ENCODE measurements at places on chromosomes 2 and 18.

DNA sequence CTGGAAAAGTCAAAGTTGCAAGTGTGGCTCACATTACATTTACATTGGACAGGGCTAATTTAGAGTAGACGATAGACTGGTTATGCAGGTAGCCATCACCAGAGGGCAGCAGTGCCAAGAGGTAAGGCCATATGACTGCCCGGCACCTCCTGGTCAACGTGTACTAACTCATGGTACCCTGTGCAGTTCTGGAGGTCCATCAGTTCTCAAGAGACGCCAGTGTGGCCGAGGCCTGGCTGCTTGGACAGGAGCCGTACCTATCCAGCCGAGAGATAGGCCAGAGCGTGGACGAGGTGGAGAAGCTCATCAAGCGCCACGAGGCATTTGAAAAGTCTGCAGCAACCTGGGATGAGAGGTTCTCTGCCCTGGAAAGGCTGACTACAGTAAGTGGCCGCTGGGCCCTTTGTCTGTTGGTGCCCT, 65.8 kb upstream of the EML6 start:
- no peak for DNase-seq

DNA sequence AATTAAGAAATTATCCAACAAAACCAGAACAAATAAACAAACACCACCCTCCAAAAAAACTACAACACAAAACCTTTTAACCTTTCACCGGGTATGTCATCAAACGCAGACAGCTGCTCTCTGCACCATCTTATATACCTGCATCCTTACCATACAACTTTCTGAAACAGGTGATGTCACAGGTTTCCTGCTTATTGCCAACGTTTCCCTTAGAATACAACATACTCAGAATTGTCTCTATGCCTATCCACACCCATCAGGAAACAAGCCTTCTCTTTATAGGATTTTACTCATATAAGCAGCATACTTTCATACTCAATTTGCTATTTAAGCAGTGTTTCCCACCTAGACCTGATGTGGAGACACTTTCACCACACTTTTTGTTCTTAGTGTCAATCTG, 181.0 kb downstream of the DYM start:
- DNase-seq = no peak

DNA sequence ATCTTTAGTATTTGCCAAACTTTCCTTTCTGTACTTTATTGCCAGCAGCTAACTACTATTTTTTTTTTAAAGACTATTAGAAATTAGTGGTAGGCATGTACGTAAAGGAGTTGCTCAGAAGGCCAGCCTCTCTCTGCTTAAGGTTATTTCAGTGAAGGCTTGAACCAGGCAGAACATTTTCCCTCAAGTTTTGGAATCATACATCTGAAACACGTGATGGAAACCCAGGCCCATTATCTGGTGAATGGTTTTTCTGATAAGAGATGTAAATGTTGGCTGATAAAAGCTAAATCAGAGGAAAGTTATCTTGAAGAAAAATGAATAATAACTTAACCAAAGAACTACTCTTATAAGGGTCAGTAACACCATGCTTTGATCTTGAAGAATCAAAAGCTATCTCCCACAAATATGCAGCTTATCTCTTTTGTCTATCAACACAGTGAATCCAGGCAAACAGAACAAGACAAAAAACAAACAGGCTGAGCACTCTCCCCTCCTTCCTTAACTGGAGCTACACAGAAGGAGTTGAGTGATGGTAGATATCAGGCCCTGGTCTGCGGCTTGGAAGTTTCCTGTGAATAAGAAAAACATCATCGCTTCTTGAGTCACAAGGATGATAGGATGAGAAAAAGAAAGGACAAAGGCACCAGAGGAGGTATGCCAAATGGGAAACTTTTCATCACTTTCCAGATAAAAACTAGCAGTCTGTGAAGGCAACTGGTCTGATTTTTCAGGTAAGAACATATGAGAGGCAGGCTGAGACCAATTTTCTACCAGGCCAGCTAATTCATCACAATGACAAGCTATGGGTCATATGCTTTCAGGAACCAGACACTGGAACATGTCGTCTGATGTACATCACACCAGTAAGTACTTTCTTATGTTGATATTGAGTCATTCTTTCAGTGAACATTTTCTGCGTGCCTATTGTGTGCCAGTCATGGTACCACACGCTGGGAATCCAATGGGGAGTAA, 88.4 kb upstream of the STK17B start:
- no peak for DNase-seq

GRCh38 chr2:126975671-126976655, 77.3 kb downstream of the TEX51 start:
- no peak for DNase-seq

DNA sequence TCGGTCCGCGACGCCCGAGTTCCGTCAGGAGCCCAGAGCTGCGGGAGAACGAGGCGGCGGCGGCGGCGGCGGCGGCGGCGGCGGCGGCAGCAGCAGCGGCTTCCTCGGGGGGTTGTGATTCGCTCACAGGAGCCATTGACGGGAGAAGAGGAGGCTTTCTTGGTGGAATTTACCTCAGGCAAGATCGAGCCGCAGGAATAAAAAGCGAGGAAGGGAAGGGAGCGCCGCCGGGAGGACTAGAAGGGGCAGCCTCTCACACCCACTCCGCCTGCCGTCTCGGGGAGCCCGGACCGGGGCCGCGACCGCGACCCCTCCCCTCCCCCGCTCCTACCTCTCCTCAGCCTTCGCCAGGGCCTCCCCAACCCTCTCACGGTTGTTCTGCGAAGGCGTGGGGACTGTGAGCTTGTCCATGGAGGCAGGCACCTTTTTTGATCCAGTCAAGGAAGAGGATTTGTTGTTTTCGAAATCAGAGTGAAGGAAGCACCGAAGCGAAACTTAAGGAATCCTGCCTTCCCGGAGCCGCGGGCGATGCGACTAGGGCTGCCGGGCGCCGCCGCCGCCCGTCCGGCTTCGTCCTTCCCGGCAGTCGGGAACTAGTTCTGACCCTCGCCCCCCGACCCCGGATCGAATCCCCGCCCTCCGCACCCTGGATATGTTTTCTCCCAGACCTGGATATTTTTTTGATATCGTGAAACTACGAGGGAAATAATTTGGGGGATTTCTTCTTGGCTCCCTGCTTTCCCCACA, 506 bp downstream of the BMPR2 start:
- DNase-seq = peak; percentile 25

GRCh38 chr2:174615871-174616436, 18.4 kb upstream of the WIPF1 start:
- no peak for DNase-seq

- no peak for DNase-seq
Measured at GRCh38 chr2:215063526-215063925, 74.9 kb downstream of the ABCA12 start.

DNA sequence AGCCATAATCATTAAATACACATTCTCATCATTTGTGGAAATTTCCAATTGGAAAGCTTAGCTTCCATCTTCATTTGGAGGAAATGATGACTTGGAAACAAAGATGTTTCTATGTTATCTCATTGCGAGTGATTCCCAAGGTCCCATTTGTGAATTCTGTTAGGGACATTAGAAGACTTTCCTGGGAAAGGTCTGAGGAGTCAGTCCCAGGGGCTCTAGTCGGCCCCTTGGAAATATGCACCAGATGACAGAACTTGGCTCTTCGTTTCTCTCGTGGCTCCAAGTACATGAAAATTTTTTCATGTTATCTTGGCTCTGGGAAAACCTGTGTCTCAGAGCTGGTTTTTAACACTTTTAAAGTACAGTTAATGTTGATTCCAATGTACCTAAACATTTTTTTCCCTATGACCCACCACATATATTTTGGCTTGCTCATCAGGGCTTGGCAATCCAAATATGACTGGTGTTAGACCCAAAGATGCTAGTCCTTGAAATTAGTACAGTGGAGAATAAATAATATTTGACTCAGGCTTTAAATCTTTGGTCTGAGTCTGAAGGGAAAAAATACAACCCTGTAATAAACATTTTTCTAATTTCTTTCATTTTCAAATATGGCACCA, 15.4 kb upstream of the CAVIN2 start:
- no peak for DNase-seq

DNA sequence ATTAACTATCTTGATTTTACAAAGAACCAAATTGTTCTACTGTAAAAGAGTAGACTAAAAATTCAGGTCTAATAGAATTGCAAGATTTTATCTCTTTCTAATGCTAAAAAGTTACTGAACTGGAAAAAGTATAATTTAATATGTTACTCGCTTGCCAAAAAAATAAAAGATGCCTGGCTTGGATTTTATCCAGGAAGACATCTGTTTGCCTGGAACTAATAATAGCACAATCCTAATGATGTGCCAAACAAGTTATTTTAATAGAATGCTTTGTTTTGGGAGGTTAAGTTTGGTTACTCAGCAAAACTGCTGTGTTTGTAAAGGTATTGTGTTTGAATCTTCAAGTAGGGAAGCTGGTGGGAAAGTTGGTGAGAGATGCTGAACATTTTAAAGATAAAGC, 19.4 kb upstream of the ZSWIM2 start:
- DNase-seq = no peak

GRCh38 chr2:174617718-174618117, 20.1 kb upstream of the WIPF1 start:
- DNase-seq = no peak

DNA sequence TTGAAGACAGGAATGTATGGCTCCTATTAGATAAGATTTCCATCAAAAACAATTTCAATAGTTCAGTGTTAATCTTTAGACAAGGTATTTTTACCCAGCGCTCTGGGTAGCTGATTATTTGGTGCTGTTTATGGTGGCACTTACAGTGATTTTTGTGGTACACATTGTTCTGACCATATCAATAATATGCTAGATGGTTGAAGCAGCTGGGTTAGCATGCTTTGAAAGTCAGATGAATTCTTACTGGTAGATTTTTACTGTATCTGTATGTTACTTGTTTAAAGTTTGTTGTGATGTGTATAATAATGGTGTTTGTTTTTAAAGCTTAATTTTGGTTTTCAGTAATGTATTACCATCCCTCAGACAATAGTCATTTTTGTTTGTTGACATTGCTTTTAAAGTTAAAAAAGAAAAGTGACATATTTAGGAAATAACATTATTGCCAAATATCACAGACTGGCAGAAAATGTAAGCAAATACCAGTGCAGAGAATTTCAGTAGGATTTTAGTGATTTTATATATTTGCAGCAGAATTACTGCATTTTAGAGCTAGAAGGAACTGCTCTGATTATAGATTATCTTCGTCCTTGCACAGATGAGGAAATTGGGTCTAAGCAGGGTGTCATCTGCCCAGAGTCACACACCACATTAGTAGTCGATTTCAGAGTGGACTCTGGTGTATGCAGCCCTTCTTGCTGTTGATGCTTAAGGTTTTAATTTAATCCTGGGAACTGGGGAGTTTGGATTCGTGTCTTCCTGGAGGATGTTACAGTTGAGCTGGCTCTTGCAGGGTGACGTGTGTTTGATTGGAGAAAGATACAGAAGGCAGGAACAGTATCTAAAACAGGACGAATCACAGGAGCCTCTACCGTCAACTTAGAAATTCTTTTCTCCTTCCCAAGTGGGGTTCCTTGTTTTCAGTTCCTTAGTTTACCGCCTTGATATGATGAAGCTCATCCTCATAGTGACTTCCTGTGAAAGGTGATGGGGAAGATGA, 6.6 kb downstream of the SOCS6 start:
- no peak for DNase-seq

DNA sequence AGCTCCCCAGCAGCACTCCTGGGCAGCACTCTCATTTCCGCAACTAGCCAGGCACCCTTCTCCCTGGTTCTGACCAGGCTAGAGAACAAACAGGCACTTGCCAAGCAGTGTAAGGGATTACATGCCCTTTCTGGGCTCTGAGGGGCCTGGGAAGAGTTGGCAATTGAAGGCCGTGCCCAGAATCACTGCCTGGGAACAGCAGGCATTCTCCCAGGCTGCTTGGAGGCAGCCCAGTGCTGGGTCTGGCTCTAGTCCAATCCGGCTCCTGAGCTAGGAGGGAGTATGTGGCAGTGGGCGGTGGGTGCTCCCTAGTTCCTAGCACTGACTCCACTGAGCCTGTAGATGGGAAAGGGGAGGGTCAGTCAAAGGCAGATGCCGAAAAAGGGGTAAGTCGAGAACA, 34.1 kb upstream of the SP3 start:
- no peak for DNase-seq

DNA sequence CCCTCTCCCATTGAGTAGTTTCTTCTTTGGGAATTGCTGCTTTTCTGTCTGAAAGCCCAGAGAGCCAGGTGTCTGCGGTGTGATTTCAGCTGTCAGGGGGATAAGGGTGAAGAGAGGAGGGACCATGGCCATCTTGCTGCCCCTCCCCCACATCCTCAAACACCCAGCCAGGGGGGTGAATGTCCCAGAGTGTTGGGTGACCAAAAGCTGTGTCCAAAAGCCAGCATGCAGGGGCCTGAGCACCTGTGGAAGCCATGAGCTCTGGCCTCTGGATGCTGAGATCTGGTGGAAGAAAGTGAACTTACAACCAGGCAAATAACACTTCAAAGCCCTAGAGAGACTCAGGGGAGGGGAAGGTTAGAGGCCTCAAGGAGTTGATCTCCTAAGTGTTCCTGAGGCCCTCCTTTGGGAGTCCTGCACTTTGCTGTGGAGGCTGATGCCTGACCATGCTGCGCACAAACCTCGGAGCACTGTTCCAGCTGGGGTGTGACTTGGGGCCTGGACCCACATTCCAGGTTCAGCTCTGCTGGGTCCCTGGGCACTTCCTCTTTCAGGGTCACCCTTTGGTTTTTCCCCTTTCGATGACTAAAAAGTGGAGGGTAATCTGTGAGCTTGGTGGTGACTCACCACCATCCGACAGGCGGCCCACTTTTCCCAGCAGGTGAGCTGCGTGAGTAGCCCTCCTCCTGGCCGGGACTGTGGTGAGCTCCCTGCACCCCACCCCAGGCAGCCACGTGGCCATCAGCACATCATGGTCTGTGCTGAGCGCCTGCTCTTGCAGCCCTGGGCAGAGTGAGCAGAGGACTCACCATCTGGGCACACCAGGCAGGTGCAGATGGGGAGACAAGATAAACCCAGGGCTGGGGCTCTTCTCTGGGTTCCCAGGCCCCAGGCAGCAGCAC, 66.8 kb upstream of the FOSL2 start:
- DNase-seq = no peak

- DNase-seq = no peak
Measured at GRCh38 chr2:12341920-12342319, 374.8 kb upstream of the TRIB2 start.

- no peak for DNase-seq
Measured at GRCh38 chr2:26904839-26905238, 56.9 kb downstream of the DPYSL5 start.

DNA sequence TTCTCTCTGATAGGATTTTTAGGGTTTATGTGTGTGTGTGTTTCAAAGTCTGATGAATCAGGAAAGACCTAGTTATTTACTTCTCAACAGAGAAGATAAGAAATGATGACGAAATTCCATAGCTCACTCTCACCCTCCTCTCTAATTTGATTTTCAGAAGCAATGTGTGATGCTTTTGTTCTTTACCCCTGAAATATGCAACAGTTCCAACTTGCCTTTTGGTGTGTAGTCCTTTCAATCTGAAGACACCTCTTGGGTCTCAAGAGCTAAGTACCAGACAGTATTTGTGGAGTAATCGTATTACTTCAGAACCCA, 18.7 kb upstream of the LCLAT1 start:
- DNase-seq = no peak

DNA sequence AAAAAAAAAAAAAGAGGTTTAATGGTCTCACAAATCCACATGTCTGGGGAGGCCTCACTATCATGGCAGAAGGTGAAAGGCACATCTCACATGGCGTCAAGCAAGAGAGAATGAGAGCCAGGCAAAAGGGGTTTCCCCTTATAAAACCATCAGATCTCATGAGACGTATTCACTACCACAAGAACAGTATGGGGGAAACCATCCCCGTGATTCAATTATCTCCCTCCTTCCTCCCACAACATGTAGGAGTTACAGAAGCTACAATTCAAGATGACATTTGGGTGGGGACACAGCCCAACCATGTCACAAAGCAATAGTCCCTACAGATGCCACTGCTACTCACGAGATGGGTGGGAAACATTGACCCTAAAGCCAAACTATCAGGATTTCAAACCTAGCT, 392.7 kb upstream of the ID2 start:
- DNase-seq = no peak
